Fibroblast of lung (primary cell): ENCODE measurements at places on chromosomes 11 and 22.

DNA sequence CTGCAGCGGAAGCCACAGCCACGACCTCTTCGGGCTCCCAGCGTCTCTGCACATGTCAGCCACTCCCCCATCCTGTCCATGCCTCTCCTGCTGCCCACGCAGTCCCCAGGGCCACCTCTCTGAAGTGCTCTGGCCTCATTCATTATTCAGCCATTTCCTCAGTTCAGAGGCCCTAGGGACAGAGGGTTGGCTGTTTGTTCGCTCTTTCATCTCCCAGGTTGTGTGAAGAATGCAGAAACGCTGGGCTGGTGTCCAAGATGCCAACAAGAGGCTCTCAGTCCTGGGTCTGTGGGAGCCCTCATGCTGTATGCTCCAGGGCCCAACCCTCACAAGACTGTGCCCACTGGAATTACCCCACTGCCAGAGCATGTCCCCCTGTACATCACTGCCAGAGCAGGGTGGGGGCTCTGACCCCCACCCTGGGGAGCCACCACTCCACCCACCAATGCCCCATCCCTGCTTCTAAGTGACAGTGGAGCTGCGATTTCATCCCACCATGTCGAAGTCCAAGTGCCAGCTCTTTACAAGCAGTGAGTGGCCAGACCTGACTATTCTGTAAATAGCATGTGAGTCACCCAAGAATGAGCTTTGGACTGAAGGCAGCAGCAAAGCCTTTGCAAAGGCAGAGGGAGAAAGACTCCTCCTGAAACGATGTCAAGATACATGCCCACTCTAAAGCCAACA, 209.6 kb downstream of the BUD13 start:
- DNase-seq, result peak; percentile 70

DNA sequence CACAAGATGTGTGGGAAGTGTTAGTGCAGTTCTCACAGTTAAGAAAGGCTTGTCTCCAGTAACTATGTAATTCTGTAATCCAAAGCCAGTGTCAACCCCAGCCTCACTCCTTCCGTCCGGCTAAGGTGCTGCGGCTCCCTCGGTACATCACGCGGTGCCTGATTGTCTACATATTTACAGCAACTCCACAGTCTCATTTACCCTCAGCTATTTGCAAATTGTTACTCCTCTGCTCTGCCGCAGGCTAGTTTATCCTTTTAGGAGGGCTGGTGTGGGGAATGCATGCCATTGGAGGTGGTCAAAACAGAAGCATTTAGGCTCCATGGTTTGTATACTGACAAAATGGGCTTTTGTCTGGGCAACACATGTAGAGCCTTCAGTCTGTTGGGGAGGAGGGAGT, 358.3 kb downstream of the METTL15 start:
- DNase-seq, result no peak

- no peak for DNase-seq
These were observed 23.1 kb upstream of the IRAG1 start for GRCh38 chr11:10716543-10717259.

DNA sequence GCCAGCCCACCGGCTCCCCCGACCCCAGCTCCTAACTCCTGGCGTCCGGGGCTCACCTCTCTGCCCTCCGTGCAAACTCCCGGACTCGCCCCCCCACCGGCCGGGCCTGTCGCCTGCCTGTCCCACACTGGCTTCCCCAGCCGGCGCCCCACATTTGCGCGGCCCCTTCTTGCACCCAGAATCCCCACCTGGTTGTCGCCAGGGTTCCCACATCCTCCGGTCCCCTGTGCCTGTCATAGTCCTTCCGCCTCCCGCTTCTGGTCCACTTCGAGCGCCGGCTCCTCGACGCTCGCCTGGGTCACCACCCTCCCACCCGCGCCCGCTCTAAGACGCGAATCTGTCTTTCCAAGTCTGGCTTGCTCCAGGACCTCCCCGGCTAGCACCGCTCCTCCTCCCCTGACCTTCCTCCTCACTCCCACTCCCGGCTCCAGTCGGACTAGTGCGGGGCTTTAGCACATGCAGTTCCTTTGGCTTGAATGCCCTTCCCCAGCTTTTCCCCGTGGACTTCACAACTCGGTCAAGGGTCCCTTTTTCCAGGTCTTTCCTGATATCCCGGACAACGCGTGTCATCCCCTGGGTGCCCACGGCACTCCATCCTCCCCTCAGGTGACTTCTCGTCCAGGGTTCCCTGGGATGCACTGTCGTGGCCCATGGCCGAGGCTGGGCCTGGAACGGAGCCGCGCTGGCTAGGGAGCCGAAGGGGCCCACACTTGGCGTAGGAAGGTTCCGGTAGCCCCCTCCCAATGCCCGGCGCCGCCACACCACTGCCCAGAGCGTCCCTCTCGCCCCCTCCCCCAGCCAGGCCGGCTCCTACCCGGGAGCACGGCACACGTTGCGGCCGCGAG, 635 bp downstream of the SCARF2 start:
- peak; percentile 25 for DNase-seq

DNA sequence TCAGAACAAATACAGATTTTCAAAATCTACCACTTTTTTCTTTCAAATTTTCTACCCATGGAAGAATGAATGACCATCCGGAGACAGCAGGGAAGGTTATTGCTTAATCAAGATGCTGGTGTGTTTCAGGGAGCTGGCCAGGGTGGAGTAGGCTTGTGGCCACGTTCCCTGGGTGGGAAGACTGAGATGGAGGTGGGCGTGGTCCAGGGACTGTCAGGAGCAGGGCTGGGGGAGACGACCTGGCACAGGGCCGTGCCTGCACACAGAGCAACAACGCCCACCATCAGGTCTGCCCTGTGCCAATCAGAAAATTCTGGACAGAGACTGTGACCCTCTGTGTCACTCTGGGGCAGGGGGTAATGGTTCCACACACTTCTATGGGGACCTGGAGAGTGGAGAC, 7.1 kb upstream of the APOBEC3H start:
- DNase-seq, result no peak

DNA sequence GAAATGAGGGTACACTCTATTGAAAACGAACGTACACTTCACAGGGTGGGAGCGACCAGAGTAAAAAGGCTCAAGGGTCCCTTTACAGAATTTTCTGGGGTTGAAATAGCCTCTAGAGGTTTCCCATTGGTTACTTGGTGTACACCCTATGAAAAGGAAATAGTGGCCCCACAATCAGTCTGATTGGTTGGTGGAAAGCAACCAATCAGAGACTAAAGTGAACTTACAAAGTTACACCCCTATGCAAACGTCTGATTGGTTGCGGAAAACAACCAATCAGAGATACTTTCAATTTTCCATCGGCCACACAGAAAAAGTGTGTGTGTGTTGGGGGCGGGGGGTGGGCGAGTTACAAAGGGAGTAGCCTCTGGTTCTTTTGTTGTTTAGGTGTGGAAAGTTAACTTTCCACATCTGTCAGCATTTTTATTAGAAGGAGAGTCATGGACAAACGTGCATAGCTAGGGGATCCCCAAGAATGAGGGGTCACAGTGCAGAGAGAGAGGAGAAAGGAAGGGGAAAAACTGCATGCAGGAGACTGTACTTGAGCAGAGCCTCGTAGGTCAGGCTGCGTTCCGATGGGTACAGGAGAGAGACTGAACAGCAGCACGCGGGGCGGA, 1152.1 kb downstream of the TBC1D22A start:
- DNase-seq, result no peak

GRCh38 chr11:114651145-114651718, 27.1 kb upstream of the NXPE2 start:
- no peak for DNase-seq

DNA sequence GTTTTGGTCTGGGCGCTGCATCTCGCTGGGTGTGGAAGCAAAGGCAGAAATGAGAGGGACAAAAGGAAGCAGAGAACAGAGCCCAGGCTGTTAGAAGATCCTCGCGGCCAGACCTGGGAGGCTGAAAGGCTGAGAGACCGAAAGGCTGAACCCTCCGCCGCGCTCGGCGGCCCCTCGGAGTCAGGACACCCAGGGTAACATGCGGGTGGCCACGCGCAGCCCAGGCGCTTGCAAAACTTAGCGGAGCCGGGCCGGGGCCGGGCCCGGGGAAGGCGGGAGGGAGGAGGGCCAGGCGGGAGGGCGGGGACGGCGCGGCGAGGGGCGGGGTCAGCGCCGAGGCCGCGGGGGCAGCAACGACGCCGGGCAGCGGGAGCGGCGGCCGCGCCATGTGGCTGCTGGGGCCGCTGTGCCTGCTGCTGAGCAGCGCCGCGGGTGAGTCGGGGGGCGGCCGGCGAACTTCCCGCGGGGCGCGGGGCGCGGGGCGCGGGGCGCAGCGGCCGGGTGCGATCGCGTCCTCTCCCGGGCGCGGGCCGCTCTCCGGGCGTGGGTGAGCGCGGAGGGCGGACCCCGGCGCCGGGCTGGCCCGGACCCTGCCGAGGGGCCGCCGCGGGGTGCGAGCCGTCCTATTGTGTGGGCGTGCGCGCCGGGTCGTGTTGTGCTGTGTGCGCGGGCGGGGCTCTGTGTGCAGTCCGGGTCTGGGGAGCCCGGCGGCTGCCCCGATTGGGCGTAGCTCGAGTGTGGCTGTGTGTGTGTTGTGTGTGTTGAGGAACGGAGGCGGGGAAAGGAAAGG, at the start of gene LDLRAD3:
Gene LDLRAD3, plus strand, starts transcription at position 350 of the 790 bp plus-strand sequence. Its CDS starts 37 bp downstream, at position 387.
- peak; percentile 87 for DNase-seq

DNA sequence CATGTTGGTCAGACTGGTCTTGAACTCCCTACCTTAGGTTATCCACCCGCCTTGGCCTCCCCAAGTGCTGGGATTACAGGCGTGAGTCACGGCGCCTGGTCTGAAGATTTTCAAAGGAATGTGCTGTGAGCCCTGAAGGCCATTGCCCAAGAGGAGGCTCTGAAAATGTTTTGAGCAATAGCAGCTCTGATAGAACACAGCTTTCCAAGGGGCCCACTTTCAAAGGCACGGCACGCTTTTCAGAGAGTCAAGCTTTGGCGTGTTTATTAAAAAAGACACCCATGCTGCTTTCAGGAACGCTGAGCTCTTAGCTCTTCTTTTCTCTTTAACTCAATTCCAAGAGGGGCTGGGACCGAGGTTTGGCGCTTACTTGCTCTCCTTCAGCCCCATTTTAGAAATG, 73.8 kb upstream of the CDON start:
- DNase-seq, result peak; percentile 95

GRCh38 chr11:122703541-122704272, 48.2 kb downstream of the UBASH3B start:
- DNase-seq, result no peak

- DNase-seq, result no peak
These were observed 180.6 kb downstream of the OR4A47 start for GRCh38 chr11:48669146-48669545.

DNA sequence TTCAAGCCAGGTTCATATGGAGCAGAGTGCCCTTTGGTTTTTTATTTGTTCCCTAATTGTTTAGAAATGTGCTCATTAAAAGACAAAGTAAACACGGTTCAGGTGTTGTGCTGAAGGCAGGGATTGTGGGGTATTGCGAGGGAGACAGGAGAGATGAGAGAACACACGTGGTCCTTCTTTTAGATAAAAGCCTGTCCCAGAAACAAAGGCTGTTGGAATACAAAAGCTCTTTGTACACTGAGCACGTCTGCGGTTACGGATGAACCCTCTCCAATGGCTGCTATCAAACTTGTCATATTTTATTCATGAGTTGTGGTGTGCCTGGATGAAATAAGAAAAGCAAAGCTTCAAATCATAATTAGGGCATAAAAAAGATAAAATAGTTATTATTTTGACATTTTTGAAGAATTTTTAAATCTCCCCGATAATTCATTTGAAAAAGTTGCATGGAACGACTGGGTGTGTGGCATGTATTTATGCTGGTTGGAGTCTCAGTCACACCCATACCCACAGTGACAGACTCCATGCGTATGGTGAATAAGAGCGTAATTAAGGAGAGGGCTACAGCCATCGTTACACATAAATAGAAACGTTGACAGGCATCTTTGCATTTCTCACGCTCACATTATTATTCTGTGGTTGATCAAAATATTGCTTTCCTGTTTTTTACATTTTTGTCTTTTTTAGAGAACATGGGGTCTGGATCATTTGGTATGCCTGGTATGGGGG, 92.9 kb downstream of the NELL1 start:
- no peak for DNase-seq

- peak; percentile 56 for DNase-seq
These were observed 3.0 kb upstream of the GTSE1 start for GRCh38 chr22:46293577-46294260.

DNA sequence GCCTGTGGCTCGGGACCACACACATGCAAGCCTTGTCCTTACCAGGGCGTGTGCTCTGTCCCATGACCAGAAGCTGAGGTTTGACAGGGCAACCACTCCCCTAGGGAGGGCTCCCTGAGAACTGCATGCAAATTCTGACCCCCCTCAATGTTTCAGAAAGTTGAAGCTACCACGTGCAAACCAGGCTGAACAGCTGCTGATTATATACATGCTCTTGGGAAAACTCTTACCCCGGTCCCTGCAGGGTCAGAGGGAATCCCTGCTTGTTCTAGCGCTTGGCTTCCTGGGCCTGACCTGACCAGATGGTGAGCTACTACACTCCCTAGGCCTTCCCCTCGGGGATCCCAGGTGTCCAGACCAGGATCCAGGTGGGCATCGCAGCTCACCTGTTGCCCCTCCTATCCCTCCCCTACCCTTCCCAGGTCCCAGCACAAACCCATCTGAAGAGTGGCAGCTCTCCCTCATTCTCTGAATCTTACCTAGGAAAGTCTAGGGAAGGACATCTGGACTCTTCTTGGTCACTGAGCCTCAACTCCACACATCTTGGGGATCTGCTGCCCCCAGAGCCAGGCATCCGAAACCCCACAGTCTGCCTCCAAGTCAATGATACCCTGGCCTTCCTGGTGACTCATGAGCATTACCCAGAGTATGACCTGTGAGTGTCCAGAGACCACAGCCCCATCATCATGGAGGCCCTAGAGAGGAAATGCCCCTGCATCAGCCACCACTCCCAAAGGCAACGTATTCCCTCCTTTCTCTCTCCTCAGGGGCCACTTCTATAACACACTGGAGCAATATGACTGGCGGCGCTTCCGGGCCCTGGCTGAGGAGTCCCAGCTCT, 61.5 kb downstream of the BTG4 start:
- peak; percentile 32 for DNase-seq

- DNase-seq, result peak; percentile 76
These were observed 102.9 kb downstream of the CCDC81 start for GRCh38 chr11:86477495-86478155.

DNA sequence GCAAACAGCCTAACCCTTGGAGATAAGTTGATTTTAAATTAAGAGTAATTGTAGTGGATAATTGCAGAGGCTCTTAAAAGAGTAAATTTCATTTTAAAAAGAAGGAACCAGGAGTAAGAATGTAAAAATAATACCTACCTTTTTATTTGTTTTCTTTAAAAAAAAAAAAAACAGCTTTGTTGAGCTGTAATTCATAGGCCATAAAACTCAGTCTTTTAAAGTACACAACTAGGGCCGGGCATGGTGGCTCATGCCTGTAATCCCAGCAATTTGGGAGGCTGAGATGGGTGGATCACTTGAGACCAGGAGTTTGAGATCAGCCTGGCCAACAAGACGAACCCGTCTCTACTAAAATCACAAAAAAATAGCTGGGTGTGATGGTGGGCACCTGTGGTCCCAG, 42.4 kb downstream of the MTMR3 start:
- no peak for DNase-seq

GRCh38 chr22:41600976-41601375, 11.3 kb upstream of the PMM1 start:
- DNase-seq, result no peak

GRCh38 chr11:27894552-27894951, 194.3 kb upstream of the BDNF start:
- no peak for DNase-seq
